ENCODE measurements at places on chromosomes 2 and 18.

GRCh38 chr2:24898122-24899109 lies 21.6 kb downstream of the ADCY3 start:
- no peak for DNase-seq

- no peak for DNase-seq
These were observed 21.9 kb downstream of the APCDD1 start for GRCh38 chr18:10476338-10476791.

DNA sequence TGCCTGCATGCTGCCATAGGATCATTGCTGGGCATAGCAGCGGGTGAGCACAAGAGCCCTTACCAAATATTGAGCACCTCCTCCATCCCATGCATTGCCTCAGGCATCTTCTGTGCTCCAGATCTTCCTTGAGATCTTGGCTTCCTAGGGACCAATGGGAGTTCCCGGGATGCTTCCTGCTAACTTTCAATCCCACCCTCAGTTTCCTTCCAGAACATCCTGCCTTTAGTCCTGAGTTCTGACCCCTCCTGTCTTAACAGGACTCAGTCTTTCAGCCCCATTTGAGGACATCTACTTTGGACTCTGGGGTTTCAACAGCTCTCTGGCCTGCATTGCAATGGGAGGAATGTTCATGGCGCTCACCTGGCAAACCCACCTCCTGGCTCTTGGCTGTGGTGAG lies 15.3 kb downstream of the SLC14A1 start:
- no peak for DNase-seq

DNA sequence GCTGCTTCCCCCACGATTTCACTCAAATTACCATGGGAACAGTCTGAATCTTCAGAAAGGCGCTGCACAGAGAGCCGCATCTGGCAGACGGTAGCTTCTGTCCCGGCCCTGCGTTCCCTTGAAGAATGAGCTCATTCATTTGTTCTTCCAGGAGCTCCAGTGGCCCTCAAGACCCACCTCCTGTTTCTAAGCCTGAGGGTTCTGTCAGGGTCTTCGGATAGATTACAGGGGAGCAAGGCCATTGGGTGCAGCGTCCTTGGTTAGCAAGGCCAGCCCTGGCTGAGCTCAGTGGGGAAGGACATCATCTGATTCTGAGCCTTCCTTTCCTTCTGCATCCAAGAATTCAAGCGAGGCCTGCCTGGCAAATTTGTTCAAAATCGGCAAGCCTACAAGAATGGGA lies 111.9 kb downstream of the PDCL3 start:
- no peak for DNase-seq

- no peak for DNase-seq
These were observed 48.8 kb downstream of the INHBB start for GRCh38 chr2:120394764-120395163.

GRCh38 chr2:106537047-106537446 lies 49.9 kb downstream of the CD8B2 start:
- no peak for DNase-seq

DNA sequence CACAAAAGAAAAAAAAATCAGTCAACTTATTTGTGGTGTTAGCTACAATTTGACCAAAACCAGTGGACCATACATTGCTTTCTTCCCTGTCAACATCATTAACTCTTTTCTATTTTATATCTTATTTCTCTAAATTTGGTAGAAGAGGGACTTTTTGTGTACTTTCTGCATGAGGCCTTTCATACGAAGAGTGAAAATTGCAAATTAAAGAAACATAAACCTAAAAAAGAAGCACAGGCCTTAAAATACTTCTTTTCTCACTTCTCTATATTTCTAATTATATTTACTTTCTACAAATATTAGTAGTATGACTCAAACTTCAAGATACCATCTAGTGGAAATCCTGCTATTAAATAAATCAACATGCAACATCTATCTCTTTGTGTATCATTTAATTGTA lies 1073.4 kb upstream of the ZEB2 start:
- DNase-seq = no peak

DNA sequence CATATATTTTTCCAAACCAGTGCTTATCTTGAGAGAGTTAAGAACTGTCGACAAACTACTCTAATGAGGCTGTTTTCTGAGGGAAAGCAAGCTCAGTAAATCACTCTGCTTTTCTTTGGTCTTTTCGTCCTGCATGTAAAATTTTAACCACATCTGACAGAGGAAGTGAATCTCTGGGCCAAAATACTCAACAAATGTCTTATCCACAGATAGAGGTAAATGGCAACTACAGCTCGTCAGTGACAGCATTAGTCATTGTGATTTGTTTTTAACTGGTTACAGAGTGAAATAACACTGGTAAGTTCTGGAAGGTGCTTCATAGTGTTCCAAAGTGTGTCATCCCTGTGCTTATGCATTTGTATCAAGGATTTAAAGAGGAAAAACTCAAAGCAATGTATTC lies 82.6 kb upstream of the SLC8A1 start:
- no peak for DNase-seq

GRCh38 chr2:234770031-234770506 lies 181.7 kb upstream of the SH3BP4 start:
- DNase-seq = no peak

DNA sequence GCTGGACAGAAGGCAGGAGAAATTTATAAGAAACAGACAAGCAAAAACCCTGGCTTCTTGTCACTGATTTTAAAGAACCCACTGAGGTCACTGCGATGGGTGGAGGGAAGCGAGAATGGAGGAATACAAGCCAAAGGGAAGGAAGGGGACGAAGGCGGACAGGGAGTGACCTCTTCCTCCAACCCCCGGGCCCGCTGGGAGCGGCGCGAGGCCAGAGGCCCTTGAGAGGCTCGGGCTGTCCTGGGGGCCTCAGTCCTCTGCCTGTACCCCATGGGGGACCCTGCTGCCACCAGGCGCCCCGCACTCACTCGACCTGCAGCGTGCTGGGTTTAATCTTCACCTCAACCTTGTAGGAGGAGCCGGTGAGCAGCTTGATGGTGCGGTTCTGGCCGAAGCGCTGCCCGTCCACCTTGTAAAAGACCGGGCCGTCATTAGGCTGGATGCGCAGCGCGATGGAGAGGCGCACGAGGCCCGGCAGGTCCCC lies 793 bp downstream of the CNRIP1 start:
- no peak for DNase-seq

- no peak for DNase-seq
These were observed 261.2 kb downstream of the BCL11A start for GRCh38 chr2:60292242-60292641.

DNA sequence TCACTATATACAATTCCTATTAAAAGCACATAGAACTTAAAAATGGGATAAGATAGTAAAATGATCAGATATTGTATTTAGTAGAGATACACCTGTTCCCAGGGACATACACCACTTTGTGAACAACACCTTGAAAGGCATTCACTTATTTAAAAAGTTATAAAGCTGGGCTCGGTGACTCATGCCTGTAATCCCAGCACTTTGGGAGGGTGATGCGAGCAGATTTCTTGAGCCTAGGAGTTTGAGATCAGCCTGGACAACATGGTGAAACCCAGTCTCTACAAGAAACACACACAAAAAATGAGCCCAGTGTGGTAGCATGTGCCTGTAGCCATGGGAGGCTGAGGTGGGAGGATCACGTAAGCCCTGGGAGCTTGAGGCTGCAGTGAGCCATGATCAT lies 90.9 kb downstream of the RAPGEF4 start:
- DNase-seq = no peak

DNA sequence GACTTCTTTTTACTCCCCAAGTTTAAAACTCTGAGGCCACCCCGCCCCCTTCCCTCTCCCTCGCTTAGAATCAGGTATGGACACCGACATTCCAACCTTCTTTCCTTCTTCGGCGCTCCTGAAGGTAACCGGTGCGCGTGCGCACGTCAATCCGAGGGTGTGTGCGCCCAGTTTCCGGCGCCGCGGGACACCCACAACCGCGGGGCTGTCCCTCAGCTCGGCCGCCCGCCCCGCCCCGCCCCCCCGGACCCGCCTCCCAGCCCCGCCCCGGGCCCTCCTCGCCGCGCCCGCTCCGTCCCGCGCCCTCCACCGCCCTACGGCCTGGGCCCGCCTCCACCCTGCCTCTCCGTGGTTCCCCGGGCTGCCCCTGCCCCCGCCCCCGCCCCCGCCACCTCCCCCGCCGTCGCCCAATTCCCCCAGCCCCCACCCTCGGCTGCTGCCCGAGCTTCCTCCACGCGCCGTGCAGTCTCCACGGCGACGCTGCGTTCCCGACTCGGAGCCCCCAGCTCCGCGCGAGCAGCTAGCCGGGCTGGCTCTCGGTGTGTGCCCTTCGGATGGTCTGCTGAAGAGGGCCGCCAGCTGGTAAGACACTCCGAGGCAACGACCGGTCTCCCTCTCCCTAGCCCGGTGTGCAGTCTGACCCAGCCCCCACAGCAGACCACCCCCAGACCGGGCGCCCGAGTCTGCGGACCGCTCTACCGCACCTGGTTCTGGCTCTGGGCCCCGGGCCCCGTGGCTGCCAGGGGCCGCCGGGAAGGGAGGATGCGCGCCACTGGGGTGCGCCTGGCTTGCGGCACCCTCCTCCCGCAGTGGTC lies 635 bp downstream of the ERICH2 start:
- DNase-seq = no peak

DNA sequence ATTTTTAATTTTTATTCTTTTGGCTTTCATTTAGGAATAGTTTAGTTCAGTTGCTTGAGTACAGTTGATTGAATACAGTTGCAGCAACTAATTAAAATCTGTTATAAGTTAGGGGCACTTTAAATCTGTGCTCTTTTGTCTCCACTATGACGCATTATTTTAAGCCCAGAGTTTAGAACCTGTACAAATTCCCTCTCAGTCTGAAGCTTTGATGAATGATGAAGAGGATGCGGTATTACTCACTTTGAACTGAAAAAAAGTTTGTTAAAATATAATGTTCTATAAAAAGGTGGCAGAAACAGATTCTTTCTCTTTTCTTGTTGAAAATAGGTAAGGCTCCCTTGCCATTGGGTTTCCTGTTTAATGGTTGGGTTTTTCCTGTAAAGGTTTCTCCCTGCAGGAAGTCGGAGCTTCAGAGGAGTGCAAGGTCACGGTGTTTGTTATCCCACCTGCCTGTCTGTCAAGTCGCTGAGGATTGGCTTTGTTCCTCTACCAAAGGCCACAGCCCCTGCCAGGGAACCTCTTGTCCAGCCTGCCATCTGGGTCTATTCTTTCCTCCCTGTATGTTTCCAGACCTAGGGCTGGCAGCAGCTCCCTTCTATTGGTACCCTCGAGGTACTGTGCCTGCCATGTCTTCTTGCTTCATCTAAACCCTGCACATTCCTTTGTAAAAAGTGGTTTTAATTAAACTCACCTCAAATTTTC lies 43.8 kb upstream of the FN1 start:
- DNase-seq = no peak

DNA sequence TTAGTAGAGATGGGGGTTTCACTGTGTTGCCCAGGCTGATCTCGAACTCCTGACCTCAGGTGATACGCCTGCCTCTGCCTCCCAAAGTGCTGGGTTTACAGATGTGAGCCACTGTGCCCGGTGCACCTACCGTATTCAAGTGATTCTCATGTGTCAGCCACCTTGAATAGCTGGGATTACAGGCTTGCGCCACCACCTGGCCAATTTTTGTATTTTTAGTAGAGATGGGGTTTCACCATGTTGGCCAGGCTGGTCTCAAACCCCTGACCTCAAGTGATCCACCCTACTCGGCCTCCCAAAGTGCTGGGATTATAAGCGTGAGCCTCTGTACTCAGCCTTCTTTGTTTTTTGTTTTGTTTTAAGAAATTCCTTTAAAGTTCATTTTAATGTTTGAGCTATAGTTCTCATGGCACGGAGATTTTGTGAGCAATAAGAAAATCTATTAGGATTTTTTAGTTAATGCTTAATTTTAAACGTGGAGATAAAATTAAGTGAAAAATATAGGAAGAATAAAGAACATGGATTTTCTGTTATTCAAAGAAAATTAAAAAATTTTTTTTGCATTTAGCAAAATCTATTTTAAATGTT lies 242.6 kb downstream of the PHLPP1 start:
- DNase-seq = no peak

DNA sequence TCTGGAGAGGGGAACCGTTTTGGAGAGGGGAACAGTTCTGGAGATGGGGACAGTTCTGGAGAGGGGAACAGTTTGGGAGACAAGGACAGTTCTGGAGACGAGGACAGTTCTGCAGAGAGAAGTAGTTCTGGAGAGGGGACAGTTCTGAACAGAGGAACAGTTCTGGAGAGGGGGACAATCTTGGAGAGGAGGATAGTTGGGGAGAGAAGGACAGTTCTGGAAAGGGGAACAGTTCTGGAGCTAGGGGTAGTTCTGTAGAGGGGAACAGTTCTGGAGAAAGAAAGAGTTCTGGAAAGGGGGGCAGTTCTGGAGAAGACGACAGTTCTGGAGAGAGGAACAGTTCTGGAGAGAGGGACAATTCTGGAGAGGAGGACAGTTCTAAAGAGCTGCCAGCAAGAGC lies 745.9 kb downstream of the GALR1 start:
- no peak for DNase-seq

DNA sequence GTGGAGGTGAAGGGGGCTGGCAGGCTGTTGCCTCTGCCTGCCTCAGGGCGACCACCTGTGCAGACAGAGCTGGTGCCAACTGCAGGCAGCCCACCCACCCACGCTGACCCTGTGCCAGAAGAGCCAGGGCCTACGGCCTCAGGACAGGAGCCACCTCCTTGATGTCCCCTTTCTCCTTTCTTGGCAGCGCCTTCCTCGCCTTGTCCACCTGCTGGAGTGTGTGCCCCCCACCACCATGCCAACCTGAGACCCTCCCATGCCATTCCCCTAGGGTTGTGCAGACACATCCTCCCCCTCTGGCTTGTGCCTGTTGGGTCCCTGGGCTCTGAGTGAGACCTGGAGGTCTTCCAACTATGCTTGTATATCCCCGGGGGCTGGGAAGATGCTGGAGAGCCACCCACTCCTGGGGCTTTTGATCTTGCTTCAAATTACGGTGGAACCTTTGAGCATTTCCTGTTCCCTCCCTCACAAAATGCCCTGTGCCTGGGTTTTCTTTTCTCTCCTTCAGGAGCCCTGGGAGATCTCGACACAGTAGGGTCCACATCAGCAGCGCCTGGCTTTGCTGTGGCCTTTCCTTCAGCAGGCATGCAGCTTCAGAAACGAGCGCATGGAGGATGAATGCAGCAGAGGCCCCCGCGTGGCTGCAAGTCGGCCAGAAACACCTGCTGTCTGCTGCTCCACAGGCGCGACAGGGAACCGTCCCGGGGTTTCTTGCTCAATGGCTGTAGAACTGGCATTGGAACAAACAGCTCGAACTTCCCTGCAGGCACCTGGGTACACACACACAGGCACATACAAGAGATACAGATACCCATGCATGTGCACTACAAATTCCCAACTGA lies 65.9 kb upstream of the SH3RF3 start:
- DNase-seq = no peak

- DNase-seq = no peak
These were observed 160.2 kb downstream of the NCK2 start for GRCh38 chr2:105904938-105905337.

GRCh38 chr2:44546459-44547127 lies 184.8 kb downstream of the CAMKMT start:
- no peak for DNase-seq

DNA sequence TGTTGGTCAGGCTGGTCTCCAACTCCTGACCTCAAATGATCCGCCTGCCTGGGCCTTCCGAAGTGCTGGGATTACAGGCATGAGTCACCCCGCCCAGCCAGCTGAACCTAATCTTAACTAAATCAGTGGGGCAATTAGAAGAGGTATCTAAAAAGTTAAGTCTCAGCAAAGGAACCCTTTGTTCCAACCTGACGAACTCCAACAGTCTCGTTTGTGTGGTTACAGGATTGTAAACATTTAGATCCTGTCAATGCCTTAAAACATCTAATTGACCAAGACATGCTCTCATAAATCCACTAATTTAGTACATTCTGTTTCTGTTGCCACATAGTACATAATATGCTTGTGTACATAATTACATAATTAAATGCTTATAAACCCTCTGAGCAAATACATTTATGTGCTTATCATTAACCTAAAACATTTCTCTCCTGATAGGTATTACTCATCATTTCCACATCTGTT lies 31.1 kb upstream of the STK39 start:
- DNase-seq = no peak

GRCh38 chr2:45190481-45190942 lies 181.3 kb upstream of the SIX2 start:
- DNase-seq = no peak
